Fibroblast of lung (primary cell): ENCODE measurements at places on chromosomes 3 and 15.

DNA sequence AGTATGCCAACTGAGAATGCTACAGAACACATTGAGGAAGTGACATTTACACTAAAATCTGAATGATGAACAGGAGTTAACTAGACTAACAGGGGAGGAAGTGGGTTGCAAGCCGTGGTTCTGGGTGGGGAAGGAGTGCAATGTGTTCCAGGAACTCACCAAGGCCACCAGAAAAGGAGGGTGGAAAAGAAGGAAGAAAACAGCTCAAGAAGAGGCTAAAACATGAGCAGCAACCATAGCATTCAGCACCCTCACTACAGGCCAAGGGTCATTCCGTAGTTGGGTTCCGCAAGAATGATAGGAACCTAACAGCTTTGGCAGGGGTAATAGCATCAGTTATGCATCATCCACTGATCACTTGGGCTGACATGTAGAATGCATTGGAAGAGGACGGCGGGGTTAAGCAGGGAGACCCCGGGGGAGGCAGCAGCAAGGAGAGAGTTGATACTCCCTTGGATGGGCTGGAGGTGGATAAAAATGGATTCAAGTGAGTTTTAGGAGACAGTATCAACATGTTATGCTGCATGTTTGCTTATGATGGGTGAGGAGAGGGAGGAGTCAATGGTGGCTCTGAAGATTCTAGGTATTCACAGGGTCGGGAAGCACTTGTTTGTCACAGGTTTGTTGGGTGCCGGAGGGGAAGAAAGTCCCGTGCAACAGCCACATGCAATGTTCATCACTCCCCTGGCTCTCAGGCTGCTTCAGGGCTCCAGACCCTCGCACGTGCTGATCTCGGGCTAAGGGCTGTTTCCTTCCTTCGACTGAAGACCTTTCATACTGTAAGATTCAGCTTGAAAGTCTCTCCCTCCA is 53.2 kb downstream of the LIPC start:
- H3K27me3 ChIP-seq: no peaks in the 10 kb centered on the region
- H3K4me1 ChIP-seq: no peaks in the 10 kb centered on the region
- H3K4me3 ChIP-seq: no peak overlapping the region
- DNase-seq: no peak

GRCh38 chr3:152241142-152242017 is 27.3 kb upstream of the MBNL1 start:
- H3K27me3 ChIP-seq: no peaks in the 10 kb centered on the region
- H3K4me1 ChIP-seq: no peaks in the 10 kb centered on the region
- H3K27ac ChIP-seq: no peak overlapping the region
- no peaks in the 10 kb centered on the region for H3K36me3 ChIP-seq

- no peak overlapping the region for H3K27ac ChIP-seq
- no peaks in the 10 kb centered on the region for H3K4me1 ChIP-seq
- DNase-seq: peak; percentile 74
- H3K36me3 ChIP-seq: peaks cover 4% of the 10 kb centered on the region
These were observed 61.9 kb downstream of the EIF3J start for GRCh38 chr15:44598892-44599291.

GRCh38 chr3:26406636-26407035 is 215.9 kb upstream of the LRRC3B start:
- no peaks in the 10 kb centered on the region for H3K4me1 ChIP-seq
- H3K4me3 ChIP-seq: no peak overlapping the region
- no peaks in the 10 kb centered on the region for H3K27me3 ChIP-seq
- H3K27ac ChIP-seq: no peak overlapping the region

DNA sequence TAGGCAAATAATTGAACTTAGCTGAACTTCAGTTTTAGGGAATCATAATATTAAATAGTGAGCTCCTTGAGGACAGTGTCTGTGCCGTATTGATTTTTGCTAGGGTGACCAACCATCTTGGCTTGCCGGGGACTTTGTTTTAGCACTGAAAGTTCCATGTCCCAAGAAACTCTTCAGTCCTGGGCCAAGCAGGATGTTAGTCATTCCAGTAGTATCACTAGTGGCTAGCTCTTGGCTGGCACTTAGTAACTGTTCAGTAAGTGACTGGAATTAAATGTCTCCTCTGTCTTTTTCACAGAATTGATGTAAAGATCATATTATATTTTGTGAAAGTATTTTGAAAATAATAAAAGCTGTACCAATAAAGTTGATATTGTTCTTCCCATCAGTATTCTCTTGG is 42.3 kb downstream of the RSRC1 start:
- H3K4me3 ChIP-seq: no peak overlapping the region
- H3K36me3 ChIP-seq: no peaks in the 10 kb centered on the region
- H3K4me1 ChIP-seq: no peaks in the 10 kb centered on the region
- H3K27ac ChIP-seq: no peak overlapping the region
- DNase-seq: peak; percentile 75
- no peaks in the 10 kb centered on the region for H3K27me3 ChIP-seq

- H3K27ac ChIP-seq: no peak overlapping the region
- peak; percentile 74 for DNase-seq
- H3K36me3 ChIP-seq: no peaks in the 10 kb centered on the region
- H3K4me1 ChIP-seq: peaks cover 2% of the 10 kb centered on the region
- no peak overlapping the region for H3K4me3 ChIP-seq
- no peaks in the 10 kb centered on the region for H3K27me3 ChIP-seq
These were observed 18.6 kb upstream of the DNAAF4 start for GRCh38 chr15:55526559-55527036.

DNA sequence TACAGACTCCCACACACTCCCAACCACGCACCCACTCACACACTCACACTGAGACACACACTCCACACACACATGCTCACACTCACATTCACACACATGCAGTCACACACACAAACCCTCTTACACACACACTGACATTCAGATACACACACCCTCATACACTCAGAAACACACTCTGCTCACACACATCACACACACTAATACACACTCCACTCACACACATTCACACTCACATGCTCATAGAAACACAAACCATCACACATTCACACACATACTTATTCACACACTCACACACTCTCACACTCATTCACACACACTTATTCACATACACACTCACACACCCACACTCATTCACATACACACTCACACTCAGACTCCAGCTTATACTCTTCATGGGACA is 509.3 kb downstream of the OCA2 start:
- no peak overlapping the region for H3K27ac ChIP-seq
- H3K4me1 ChIP-seq: no peaks in the 10 kb centered on the region
- no peaks in the 10 kb centered on the region for H3K27me3 ChIP-seq

GRCh38 chr15:80468796-80469195 is 64.6 kb downstream of the ARNT2 start:
- no peak overlapping the region for H3K27ac ChIP-seq
- H3K27me3 ChIP-seq: no peaks in the 10 kb centered on the region
- DNase-seq: no peak
- no peaks in the 10 kb centered on the region for H3K36me3 ChIP-seq
- H3K4me1 ChIP-seq: no peaks in the 10 kb centered on the region

DNA sequence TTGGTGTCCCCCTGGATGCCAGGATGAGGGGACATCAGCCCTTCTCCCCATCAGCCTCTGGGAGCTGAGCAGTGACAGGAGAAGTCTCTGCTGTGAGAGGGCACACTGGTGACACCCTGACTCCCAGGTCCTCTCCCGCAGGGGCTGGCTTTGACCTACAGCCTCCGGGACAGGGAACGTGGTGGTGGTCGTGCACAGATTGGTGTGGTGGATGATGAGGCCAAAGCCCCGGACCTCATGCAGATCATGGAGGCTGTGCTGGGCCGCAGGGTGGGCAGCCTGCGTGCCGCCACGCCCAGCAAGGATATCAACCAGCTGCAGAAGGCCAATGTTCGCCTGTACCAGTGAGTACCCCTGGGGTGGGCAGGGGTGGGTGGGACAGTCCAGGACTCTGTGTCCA is 6.8 kb downstream of the VILL start:
- H3K27ac ChIP-seq: no peak overlapping the region
- no peaks in the 10 kb centered on the region for H3K27me3 ChIP-seq
- no peak for DNase-seq
- H3K36me3 ChIP-seq: peaks cover 3% of the 10 kb centered on the region
- peaks cover 9% of the 10 kb centered on the region for H3K4me1 ChIP-seq

DNA sequence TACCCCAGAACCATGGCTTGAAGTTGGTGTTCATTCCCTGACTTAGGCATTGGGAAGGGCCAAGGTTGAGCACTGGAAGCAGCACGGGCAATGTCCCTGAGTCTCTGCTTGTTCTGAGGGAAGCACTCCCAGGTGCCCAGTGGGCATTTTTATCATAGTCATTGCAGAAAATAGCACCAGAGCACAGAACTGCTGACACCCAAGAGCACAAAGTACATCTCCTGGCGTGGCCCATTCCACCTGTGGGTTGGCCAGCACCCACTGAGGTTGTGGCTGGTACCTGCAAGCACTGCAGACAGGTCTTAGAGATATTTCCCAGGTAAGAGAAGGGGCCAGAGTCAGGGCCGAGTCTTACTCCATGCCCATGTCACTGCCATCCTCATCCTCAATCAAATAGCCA is 28.5 kb upstream of the GCNT3 start:
- no peaks in the 10 kb centered on the region for H3K36me3 ChIP-seq
- H3K27ac ChIP-seq: no peak overlapping the region
- no peak overlapping the region for H3K4me3 ChIP-seq
- H3K27me3 ChIP-seq: no peaks in the 10 kb centered on the region
